ENCODE measurements at places on chromosomes 7 and 10.

GRCh38 chr7:66927348-66927948 is 6.4 kb downstream of the TMEM248 start:
- no peak for DNase-seq

GRCh38 chr10:124748166-124748565 is 4.0 kb upstream of the FAM53B start:
- DNase-seq = no peak

DNA sequence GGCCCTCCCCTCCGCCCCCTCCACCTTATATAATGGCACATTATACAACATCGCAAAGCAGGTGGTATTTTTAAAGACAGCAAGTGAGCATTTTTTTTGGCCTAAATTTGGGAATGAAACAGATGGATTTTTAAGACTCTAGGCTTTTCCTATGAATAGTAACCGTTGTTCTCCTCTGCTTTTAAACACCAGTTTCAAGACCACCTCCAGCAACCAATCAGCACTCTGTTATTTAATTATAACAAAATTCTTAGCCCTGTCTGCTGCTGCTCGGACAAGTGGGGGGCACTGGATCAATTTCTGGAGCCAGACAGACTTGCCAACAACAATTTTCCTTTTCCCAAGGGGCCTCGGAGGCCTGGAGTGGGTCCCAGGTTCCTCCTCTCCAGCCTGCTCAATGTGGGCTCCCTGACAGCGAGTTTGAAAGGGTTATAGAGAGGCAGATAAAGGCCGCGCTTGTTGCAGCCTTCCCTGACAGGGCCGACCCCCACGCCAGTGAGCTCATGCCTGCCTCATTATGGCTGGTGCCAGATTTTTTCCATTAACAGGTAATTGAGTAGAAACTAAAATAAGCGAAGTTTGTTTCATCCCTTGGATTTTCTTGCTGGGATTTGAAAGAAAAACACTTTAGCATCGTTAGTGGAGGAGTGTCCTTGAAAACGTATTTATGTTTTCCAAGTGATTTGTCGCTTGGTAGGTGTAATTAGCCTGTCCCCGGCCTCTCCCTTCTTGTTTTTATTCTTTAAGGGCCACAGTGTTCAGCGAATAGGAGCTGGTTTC is 227.3 kb downstream of the TCF7L2 start:
- DNase-seq = no peak

DNA sequence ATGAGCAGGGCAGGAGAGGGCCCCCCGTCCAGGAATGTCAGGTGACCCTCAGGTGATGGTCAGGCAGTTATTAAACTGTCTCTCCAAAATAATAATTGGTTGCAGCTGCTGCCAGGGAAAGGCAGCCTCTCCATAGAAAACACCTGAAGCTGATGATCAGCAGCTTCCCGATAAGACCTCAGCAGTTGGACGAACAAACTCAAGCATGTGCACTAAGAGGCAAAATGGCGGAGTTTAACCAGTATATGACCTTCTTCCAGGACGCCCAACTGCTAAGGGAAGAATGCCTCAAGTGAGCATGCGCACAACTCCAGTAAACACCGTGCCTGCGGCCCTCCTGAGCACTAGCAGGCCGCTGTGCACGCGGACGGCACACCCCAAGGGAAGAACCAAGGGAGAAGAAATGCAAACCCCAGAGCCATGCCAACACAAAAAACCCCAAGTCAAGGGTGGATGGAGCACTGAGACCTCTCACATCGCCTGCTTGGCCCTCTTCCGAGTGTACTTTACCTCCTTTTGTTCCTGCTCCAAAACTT is 38.9 kb upstream of the ADARB2 start:
- DNase-seq = no peak

GRCh38 chr10:1198453-1199344 is 142.5 kb downstream of the WDR37 start:
- no peak for DNase-seq
